ENCODE measurements at places on chromosomes 2 and 18.

DNA sequence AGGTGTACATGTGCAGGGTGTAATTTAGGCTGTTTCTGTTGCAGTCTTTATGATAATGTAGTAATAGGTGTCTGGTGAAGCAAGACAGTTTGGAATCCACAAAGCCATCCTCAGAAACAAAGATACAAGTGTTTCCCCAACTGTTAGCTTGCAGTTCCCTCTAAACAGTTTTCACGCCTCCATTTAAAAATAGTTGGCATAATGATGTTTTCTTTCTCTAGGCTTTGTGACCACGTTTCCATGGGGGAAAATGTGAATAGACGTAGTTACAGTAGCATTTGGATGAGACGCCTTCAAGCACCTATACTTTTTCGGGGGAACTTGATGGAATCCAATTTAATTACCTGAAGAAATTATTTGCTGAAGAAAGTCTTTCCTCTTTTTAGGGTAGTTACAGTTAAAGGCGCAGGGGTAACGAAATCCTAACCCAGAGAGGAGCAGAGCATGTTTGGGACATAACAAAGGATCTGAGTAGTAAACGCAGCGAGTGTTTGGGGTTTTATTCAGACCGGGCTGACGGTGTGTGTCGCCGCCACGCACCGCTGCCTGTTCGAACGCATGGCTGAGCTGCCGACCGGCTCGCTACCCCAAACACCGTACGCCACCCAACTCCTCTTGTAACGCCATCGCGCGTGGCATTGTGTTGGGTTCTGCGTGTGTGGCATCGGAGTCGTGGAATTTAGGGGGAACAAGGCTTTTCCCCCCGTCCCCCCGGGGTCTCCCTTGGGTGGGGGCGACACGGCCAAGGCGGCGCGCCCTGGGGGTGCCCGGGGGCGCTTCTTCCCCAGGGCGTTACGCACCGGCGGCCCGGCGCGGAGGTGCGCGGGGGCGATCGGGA is 681 bp upstream of the NRP2 start:
- DNase-seq: no peak

DNA sequence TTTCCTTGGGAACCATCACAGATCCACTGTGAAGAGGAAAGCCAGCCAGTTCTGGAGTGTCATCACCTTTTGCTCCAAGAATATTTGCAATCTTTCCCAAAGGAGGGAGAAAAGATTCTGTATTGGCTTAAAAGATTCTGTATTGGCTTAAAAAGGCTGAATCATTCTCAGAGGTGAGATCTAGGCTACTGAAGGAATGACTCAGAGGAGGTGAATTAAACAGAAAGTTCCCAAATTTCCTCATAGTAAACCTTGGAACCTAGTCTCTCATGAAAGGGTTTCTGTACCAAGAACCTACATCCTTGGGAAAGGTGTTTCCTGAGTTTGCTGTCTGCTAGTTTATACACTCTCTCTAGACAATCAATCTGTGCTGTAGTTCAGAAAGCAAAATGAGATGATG is 34.1 kb upstream of the GRB14 start:
- peak; percentile 22 for DNase-seq

GRCh38 chr2:36397728-36398413 is 42.3 kb downstream of the CRIM1 start:
- no peak for DNase-seq

DNA sequence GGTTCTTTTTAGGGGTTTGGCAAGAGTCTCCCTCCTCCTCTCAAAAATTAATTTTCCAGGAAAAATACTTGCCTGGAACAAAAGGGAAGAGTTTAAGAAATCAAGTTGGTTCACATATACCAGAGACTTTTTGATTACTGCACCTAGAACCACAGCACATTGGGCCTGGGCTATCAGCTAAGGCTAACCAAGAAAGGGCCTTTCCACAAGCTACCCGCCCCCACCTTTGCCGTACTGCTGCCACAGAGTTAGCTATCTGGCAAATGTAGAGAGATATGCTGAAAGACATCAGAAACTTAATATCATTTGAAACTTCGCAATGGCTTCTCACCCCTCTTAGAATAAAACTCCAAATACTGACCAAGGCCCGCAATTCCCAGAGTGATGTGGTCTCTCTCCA is 76.9 kb downstream of the AAK1 start:
- no peak for DNase-seq

GRCh38 chr2:241959751-241960269 is 90.3 kb downstream of the RTP5 start:
- peak; percentile 11 for DNase-seq

- no peak for DNase-seq
These were observed 15.3 kb downstream of the STRN start for GRCh38 chr2:36951027-36951518.

GRCh38 chr18:9931678-9932077 is 17.9 kb downstream of the VAPA start:
- DNase-seq: no peak

DNA sequence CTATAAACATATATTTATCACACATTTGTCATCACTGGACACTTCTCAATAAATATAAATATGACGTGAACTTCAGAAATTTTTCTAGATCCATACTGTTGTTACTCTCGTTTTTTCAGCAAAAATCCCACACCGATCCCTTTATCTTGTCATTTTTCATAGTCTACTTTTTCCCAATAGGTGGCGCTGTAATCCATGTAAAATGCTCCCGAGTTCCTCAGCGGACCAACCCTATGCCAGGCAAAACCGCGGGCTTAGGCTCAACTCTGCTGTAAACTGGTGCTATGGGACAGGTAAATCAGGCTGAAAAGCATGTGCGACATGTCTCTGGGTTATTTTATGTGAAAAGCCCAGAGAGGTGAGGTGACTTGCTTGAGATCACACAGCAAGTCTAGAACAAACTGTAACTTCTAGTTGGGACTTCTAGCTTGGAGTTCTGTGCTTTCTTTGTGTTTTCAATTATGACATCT is 104.0 kb downstream of the COBLL1 start:
- DNase-seq: peak; percentile 58

GRCh38 chr2:120140866-120141265 is 82.3 kb downstream of the TMEM185B start:
- no peak for DNase-seq

DNA sequence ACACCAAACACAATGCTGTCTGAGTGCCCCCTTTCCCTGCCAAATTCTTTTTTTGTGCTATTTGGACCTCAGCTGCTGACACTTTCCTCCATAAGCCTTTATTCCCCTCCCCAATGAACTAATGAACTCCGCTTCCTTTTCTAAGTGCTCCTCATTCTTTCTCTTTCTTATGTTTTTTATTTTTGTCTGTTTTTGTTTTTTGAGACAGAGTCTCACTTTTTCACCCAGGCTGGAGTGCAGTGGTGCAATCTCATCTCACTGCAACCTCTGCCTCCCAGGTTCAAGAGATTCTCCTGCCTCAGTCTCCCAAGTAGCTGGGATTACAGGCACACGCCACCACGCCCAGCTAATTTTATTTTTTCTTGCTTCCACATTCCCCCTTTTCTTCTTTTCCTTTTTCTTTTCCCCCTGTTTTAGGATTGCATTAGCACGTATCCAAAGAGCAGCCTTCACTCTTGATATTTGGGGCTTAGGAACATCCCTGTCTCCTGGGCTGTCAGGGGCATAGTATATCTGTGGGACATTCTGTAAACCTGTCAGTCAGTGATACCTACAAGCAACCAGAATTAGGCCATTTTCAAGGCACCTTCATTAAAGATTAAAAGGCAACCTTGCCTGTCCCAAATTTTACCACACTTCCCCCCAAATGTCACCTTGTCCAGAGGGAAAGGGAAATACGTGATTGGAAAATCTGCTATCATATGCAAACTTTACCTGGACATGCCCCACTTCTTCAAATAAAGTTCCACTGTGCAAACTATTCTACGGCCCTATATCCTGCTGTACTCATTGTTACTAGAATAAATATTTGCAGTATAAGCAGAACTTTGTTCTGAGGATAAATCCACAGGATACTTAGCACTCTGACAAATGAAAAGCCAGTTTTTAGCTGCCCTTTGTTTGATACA is 65.1 kb upstream of the ACSL3 start:
- DNase-seq: no peak

- no peak for DNase-seq
These were observed 66.9 kb downstream of the ZDBF2 start for GRCh38 chr2:206341396-206341795.

DNA sequence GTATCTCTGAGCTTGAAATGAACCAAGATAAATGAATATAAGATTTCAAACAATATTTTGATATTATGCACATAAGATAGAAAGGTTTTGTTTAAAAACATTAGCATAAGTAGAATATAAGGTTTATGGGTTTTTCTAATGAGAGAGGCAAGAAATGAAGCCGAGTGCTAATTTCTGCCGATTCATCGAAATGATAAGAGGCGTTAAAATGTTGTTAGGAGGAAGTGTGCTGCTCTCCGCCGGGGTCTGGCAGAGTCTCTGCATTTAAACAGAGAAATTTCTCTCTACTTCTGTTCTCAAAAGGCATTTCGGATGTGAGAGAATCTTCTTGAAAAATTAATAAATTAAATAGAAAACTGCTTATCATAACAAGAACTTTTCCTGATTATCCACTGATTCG is 83.6 kb downstream of the MRPS9 start:
- DNase-seq: no peak

GRCh38 chr2:20224164-20224715 is 690 bp downstream of the SDC1 start:
- DNase-seq: no peak

DNA sequence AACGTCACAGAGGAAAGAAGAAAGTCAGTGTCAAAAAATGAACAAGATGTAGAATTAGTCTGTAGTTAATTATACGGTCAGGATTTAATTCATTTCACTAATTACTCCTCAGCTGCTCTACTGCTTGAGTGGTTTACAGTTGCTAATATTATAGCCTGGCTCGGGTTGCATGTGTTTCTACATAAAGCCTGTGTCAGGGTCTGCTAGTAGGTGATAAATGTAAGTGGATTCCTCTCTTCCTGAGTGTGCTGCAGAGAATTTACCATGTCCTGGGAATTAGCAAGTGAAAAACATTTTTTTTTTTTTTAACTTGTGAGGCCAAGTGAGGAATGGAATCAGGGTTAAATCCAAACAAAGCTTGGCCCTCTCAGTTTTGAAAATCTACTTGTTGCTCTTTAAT is 622.6 kb downstream of the EPHA4 start:
- DNase-seq: no peak

GRCh38 chr2:173221937-173222594 is 132.6 kb upstream of the CDCA7 start:
- no peak for DNase-seq

- DNase-seq: no peak
These were observed 424.2 kb downstream of the TSN start for GRCh38 chr2:122179492-122180165.

GRCh38 chr18:77096936-77097886 is 35.4 kb downstream of the MBP start:
- no peak for DNase-seq

DNA sequence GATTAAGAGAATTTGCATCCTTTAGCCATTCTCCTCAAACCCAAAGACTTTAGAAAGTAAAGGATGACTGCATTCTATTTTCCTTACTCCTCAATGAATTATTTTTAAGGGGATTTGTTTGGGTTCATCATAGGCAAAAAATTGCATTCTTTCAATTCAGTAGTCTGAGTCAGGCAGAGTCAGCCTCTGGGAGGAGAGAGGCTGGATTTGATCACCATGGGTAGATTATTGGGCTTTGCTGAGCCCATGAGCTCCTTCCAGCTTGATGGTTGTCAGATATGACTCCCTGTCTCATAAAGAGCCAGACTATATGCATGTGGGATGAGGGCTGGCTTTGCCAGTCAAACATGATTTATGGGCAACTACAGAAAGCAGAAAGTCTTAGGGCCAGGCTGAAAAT is 101.2 kb downstream of the KCNS3 start:
- peak; percentile 90 for DNase-seq

DNA sequence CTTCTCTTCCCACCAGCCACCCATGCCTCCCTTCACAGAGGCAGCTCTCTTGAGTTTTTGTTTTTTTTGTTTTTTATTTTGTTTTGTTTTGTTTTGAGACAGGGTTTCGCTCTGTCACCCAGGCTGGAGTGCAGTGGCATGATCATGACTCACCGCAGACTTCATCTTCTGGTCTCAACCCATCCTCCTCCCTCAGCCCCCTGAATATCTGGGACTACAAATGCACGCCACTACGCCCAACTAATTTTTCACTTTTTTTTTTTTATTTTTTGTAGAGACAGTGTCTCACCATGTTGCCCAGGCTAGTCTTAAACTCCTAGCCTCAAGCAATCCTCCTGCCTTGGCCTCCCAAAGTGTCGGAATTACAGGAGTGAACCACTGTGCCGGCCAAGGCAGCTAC is 161.4 kb downstream of the TRABD2A start:
- no peak for DNase-seq

DNA sequence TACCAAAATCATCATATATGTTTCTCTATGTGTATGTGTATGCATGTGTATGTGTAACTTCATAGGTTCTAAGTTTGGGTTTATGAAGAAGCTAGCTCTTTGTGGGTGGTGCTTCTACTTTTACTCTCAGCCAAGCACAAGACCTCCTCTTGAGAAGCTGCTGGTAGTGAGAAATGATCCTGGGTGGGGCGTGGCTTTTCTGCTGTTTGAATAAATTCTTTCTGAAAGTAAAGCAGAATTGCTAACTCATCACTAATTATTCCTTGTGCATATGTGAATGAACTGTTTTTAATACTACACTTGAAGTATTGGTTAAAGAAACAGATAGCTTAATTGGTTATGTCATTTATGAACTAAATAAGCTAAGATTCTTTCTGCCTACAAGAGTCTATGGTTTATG is 7.6 kb upstream of the GAREM1 start:
- DNase-seq: no peak

- peak; percentile 11 for DNase-seq
These were observed 289.7 kb downstream of the CCDC85A start for GRCh38 chr2:56473524-56473923.

GRCh38 chr2:9497017-9497416 is 22.7 kb downstream of the IAH1 start:
- no peak for DNase-seq

DNA sequence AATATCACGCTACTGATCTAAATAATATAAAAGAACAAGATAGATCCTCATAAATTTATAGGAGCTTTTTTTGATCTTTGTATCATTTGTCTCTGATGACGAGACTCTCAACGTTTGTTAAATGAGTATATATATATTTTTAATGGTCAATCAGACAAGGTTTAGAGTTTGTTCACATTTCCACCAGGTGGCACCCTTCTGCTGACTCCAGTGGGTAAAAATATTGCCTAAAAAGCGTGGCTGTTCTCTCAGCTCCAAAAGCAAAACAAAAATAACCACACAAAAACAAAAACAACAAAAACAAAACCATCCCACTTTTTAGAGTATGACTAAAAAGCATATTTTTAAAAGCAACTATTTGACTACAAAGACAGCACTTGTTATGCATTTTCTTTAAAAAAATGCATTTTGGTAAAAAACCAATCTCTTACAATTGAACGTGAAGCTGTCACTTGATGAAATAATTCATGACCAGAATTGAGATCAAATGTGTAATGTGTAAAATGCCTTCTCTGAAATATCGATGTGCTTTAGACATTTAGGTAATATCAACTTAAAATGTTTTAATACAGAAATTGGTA is 723.2 kb downstream of the DPP10 start:
- DNase-seq: peak; percentile 4

DNA sequence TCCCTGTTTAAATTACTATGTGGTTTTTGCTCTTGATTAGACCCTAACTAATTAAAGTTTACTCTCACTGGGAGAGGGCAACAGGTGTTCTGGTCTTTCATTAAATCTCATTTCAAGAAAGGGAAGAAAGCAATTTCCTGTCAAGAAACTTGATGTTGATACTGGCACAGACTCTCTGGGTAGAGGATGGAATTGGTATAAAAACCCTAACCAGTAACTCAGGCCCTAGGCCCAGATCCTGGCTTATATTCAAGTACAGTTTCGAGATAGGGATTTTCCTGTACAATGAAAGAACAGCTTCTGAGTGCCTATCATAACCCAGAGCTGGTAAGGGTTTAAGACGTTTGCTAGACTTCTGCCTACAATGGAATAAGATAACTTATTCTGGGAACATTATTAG is 61.6 kb upstream of the ACYP2 start:
- DNase-seq: no peak
